ENCODE measurements at places on chromosomes 3 and 15.
A peak's percentile ranks its signal among the peaks of the same experiment; 100 is the strongest.

DNA sequence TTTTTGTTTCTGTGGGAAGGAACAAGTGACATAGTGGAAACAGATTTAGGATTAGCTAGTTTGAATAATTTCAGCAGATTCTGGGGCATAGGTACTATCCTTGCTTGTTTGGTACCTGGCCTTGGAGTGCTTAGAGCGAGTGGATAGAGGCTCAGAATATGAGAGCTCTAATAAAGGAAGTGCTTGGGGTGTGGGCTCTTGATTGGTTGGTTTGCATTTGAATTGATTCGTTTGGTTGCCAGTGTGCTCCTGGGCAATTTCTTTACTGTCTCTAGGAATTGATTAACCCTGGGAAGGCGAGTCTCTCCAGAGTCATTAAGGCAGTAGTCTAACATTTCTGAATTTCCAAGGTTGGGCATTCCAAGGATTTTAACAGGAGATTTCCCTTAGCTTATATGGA lies 98.0 kb downstream of the DTWD1 start:
- DNase-seq: no peak

DNA sequence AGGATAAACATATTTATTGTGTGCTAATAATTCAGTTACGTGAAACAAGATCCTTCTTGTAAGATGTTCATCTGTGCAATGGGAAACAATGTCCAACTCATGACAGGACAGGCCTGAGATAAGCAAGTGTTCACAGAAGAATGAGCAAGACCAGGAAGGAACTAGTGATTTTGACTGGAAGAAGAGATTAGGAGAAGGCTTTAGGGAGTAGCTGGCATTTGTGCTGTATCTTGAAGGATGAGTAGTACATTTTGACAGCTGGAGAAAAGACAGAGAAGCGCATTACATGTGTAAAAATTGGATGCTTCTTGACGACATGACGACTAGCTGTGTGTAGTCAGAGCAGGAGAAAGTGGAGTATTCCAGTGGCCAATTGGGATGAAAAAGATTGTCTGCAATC lies 48.4 kb downstream of the GBE1 start:
- no peak for DNase-seq

DNA sequence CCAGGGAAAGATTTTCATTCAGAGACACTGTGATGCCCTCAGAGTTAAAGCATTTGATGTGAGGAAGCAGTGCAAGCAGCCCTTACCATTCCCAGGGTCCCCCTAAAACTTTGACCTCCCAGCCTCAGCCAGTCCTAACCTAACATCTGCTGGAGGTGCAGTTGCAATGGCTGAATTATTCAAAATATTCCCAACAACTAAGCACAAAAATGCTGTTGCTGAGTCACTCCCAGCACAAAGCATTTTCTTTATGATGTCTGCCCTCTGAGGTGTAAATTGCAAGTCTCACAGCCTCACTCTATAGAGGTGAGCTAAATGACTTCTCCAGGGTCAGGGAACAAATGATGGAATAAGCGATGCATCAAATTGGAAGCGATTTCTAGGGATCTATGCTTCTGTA lies 6.4 kb upstream of the REC114 start:
- no peak for DNase-seq

DNA sequence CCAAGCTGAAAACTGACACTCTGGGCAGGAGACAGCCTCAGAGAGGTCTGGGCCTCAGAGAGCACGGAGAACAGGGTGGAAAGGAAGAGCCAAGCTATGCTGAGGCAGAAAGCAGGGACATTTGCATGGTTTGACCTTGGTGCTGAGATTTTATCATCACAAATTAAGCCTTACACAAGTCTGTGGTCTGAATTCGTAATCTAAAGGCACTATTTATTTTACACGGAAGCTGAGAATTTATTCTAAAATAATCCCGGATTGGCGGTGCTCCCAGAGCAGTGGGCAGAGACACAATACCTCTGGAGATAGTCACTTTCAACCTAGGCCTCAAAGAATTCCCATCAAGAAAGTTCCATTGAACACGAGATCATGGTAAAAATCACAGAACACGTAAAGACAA lies 47.5 kb downstream of the CFAP92 start:
- DNase-seq: no peak

- DNase-seq: no peak
These were observed 11.3 kb upstream of the TRAK1 start for GRCh38 chr3:42079701-42080452.

- DNase-seq: no peak
These were observed 11.2 kb upstream of the ATP11B start for GRCh38 chr3:182782149-182782548.

DNA sequence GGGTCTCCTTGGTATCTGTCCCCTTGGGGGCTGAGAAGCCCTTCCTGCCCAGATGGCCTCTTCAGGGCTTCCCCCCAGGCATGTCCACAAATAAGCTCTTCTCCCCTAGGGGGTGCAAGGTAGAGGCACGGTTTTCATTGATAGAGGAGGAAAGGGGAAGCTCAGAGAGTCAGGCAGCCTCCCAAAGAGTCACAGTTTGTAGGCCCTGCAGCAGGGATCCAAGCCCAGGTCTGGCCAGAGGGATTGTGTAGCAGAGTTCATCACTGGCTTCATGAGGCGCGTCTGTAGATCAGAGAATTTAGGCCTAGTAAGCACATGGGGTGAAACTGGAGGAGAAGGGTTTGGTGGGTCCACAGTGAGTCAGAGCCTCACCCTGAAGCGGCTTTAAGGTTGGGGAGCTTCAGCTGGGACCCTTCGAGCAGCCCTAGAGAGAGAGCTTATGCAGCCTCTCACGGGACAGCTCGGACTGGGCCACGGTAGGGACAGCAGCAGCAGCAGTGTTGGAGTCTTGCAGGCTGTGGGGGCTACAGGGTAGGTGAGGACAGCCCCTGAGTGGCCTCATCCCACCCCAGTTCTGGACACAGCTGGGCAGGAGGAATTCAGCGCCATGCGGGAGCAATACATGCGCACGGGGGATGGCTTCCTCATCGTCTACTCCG lies 37.5 kb upstream of the ESYT3 start:
- DNase-seq: no peak

GRCh38 chr15:59011262-59011952 lies 23.9 kb downstream of the RNF111 start:
- DNase-seq: no peak

DNA sequence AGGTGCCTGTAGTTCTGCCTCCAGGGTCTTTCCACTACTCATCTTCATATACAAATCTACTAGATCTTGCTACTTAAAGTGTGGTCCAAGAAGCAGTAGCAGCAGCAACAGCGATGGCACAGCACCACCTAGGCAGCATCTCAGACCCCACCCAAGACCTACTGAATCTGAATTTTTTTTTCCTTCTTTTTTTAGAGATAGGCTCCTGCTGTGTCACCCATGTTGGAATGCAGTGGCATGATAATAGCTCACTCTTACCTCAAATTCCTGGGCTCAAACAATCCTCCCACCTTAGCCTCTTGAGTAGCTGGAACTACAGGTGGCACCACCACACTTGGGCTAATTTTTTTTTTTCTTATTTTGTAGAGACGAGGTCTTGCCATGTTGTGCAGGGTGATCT lies 346.7 kb upstream of the TGFBR2 start:
- no peak for DNase-seq

GRCh38 chr3:2765002-2765579 lies 345.1 kb downstream of the IL5RA start:
- DNase-seq: no peak

GRCh38 chr3:186097663-186098451 lies 11.0 kb downstream of the ETV5 start:
- DNase-seq: no peak

GRCh38 chr3:97992547-97993173 lies 20.4 kb upstream of the RIOX2 start:
- DNase-seq: no peak

GRCh38 chr3:133578548-133579191 lies 5.2 kb downstream of the CDV3 start:
- DNase-seq: no peak

DNA sequence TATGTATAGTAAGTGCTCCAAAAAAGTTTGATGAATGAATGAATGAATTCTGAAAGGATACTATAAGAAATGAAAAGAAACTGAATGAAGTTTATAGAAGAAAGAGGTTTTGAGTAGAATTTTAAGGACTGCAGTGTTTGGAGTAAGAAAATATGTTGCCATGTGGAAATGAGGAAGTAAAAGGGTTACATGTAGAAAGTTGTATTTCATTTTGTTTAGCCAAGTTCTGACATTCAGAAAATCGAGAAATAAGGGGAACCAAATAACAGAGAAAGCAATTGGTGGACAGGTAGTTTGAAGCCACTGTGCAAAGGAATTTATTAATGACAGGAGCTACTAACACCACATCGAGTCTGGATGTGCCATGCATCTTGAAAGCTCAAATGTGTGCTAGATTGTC lies 200.7 kb downstream of the SATB1 start:
- no peak for DNase-seq

DNA sequence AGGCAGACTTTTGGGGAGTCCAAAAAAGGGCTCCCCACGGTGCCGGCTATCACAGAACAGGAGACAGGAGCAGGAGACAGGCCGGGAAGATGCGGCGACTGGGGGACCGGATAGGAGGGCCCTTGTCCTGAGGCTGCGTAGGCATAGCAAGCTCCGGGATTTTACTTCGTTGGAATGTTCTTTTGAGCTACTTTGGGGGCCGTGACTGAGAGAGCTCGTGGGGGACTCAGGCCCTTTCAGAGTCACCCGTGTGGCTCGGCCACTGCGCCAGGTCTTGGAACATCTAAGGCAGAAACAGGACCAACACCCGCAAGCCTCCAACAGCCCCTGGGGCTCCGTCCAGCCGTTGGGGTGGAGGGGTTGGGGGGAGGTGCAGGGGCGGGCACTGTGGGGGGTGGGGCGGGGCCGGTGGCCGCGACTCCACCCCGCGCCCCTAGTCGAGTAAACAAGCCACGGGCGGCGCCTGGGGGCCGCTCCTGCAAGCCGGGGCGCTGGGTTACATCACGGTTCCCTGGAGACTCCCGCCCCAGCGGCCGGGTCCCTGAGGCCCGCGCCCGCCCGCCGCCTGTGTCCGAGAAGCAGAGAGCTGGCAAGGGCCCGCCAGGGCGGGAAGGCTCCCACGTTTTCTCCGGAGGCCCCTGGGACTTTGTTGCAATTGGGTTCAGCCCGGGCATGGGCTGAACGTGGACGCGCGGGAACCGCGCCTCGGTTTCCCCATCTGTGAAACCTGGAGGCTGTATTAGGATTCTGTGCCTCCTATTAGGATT lies 23.3 kb upstream of the C15orf39 start:
- DNase-seq: no peak

DNA sequence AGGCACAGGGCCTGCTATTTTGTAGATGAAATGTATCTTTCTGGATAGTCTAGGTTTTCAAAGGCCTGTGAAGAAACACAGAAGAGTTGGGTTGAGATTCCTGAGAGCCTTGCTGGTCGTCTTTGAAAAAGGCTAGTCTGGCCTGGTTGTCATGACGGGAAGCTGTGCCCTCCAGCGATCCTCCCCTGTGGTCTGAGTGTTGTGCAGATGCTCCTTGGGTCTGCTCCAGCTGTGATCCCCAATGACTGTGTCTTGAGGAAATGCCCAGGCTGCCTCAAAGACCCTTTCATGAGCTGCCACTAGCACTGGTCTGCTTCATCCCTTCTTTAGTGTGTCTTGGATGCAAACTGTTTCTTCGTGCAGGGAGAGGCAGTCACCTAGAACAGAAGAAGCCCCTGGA lies 111.0 kb upstream of the SYNPR start:
- DNase-seq: no peak

DNA sequence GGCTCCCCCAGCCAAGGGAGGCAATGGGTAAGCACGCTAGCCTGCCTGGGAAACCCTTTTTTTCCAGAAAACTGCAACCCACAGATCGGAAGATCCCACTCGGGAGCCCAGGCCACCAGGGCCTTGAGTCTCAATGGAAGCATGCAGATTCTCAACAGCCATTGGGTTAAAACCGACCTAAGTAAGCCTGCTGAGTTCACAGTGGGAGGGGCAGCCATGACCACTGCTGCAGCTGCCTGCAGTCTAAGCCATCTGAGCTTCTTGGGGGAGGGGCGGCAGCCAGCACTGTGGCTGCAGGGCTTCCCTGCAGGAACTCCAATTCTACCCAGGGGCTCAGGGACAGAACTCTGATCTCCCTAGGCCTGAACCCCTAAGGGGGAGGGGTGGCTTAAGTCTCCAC lies 82.0 kb downstream of the DPPA2 start:
- DNase-seq: no peak

DNA sequence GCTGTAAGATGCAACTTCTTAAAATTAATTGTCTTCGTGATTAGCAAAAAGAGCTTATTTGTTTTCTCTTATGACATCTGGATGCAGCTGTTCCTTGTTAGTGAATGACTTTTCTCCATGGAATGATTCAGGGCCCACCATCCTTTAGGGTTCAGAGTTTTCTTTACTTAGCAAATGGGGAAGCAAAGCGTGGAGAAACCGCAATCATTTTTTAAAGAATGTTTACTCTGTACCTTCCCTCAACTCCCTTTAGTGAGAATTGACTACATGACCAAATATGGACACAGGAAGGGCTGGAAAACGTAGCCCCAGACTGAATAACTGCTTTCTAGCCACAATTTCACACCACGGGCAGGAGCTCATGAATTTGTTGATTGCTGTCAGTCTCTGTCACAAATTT lies 130.1 kb downstream of the EDEM1 start:
- no peak for DNase-seq

DNA sequence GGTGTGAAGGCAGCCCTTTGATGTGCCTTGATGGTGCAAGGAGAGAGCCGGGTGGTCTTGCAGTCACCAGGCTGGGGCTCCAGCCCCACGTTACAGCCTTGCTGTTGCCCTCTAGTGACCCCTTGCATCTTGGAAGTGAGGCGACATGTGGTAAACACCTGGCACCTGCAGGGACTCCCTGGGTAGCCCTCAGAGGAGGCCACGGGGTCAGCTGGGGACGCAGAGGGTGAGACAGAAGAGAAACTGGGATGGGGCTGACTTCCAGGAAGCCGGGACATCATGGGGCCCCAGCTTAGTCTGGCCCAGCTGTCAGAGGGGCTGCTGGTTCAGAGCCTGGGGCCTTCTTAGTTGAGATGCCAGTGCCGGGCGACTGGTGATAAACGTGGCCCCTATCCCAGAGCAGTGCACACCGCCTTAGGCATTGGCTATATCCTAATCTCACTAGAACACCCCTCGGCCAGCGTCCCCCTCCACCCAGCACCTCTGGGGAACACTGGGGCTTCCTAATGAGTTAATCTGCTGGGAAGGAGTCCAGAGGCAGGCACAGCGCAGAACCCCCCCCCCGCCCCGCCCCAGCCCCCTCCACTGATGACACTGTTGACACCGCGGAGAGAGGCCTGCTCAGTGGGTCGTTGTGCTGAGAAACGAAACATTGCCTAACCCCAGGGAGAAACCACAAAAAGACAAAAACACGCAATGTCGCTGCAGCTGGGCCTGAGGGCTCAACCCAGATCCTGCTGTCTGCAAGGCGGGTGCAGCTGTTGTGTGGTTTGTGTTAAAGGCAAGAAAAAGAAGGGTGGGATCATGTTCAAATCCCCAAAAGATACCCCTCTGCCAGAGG lies 60.5 kb upstream of the KLF13 start:
- peak; percentile 45 for DNase-seq

- DNase-seq: no peak
These were observed 7.5 kb upstream of the MTHFS start for GRCh38 chr15:79904271-79904670.

GRCh38 chr3:135056084-135056730 lies 261.1 kb downstream of the EPHB1 start:
- no peak for DNase-seq

- DNase-seq: no peak
These were observed 52.0 kb upstream of the TRPM1 start for GRCh38 chr15:31153531-31153930.

GRCh38 chr15:82928711-82929110 lies 23.8 kb downstream of the HOMER2 start:
- DNase-seq: no peak

Measured in stimulated activated CD8-positive, alpha-beta memory T cell treated with anti-CD3 and anti-CD28 coated beads, Interleukin-4, amount 100 ng/mL, for 24 hours (primary cell).